DMS79 treated with DMSO at 0.1 percent for 48 hours (cell line): ENCODE measurements at places on chromosomes 2 and 18.

DNA sequence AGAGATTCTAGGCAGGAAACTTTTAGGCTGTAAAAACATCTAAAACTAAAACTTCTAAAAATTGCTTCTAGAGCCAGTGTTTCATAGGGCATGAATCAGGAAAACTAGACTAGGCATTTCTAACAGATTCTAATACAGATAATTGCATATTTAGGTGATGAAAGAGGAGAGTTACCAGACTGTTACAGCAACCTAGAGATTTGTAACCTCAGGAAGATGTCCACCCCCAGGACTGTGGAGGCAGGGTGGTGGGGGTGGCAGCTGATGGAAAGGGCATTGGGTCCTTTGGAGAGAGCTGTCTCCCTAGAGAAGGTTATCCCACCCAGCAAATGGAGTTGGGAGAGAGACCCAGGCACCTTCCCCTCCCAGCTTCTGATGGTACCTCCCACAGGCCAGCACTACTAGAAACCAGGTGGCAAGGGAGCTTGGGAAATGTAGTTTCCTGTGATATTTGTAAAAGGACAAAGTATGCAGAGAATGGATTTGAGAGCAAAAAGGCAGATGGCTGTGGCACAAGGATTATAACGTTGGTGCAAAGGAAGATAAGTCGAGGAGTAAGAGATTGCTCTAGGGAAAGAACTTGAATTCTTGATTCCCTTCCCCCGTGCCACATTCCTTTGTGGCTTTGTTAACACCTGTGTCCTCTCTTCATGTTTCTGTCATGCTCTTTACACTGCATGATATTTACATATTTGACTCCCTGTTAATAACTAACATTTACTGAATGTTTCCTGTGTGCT, 75.6 kb upstream of the MGAT5 start:
- no peak for DNase-seq

GRCh38 chr2:227430639-227431038, 41.3 kb upstream of the AGFG1 start:
- DNase-seq: no peak

- DNase-seq: no peak
Measured at GRCh38 chr18:70028084-70028483, 80.4 kb upstream of the CD226 start.

GRCh38 chr18:27581296-27581904, 396.3 kb upstream of the CHST9 start:
- DNase-seq: no peak

GRCh38 chr2:62604336-62604735, 98.3 kb upstream of the TMEM17 start:
- no peak for DNase-seq

GRCh38 chr2:168889635-168890005, 610 bp downstream of the SPC25 start:
- DNase-seq: peak; percentile 16

DNA sequence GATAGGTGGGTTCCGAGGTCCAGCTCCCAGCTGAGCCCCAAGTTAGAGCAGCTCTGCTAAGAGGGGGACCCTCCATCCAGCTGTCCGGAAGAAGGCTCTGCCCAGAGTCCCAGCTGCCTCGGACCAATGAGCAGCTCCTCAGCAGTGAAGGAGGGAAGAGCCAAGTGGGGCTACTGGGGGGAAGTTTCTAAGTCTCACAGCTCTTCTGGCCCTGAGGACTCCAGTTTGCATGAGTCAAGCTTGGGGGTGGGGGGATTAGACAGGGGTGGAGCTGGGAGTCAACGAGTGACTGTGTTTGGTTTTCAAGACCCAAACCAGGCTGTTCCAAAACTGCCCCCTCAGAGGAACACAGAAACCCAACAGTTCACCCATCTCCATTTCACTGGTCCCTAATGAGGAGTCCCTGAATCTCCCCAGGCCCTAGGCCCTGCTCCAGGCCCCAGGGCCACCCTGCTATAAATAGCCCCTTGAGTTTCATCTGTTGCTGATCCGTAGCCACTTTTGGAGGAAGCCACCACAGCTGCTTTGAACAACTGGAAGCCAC, 100.9 kb downstream of the TNS1 start:
- DNase-seq: no peak

DNA sequence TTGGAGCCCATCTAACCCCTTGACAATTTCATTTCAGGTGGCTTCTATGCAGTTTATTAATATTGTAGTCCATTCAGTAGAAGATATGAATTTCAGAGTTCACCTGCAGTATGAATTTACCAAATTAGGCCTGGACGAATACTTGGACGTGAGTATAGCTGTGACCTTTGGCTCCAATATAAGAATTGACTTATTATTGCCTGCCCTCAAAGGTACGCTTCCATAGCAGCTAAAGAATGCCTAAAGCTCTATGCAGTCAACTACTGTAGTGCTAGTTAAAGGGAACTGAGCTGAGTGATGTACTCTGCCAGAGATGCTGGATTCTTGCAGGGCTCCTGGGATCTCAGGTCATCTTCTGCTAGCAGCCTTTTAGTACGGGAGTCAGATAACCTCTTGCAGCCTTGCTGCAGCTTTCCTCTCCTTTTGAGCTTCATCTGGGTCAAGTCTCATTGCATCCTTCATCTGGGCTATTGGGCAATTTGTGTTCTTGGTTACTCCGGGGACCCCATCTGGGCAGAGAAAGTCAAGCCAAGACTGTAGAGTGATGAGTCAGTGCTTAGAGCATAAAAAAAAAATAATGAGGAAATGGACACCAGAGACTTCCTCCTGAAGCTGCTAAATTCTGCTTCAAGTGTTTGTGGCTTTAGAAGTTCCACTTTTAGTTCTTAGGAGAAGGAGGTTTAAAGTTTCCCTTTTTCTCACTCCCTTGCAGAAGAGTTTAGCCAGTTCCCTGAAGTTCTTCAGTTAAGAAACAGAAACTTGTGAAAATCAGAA, 105.6 kb downstream of the PRPF40A start:
- no peak for DNase-seq

GRCh38 chr18:64183665-64184064, 34.8 kb upstream of the LINC00305 start:
- DNase-seq: no peak

DNA sequence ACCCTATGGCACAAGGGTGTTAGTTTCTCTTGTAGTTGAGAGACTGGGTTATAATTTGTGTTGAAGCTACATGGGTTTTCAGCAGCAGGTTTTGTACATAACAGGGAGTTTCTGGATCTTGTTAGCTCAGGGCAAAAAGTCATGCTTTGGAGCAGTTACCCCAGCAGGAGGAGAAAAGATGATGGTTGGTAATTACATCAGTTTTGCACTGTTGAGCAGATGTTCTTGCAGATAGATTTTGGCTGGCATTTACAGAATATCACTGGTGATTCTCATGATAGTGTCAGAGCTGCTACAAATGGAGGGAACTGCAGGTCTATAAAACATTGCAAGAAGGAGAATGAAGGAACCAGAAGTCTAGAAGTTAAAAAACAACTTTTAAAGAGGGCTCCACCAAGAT, 215.2 kb upstream of the ATP5MC3 start:
- no peak for DNase-seq

GRCh38 chr2:30417253-30417652, 29.8 kb upstream of the LCLAT1 start:
- no peak for DNase-seq

GRCh38 chr2:71607151-71607889, 154.0 kb downstream of the DYSF start:
- DNase-seq: no peak

GRCh38 chr18:35808796-35809195, 163.7 kb upstream of the RMP24 start:
- DNase-seq: no peak

DNA sequence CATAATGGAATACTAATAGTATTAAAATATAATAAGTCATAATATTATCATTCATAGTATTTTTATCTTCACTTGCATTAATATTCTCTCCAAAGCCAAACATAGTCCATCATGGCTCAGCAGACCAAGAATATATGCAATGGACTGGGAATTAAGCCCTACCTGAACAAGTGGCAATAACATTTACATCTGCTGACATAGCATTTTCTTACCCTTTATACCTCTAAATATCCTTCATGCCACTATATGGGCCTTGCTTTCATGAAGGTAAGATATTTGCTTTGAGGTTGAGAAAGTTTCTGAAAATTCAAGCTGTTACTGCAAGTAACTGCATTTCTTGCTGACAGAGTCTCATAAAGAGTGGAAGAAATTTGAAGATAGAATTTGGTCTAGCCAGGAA, 847.4 kb upstream of the GCFC2 start:
- no peak for DNase-seq

DNA sequence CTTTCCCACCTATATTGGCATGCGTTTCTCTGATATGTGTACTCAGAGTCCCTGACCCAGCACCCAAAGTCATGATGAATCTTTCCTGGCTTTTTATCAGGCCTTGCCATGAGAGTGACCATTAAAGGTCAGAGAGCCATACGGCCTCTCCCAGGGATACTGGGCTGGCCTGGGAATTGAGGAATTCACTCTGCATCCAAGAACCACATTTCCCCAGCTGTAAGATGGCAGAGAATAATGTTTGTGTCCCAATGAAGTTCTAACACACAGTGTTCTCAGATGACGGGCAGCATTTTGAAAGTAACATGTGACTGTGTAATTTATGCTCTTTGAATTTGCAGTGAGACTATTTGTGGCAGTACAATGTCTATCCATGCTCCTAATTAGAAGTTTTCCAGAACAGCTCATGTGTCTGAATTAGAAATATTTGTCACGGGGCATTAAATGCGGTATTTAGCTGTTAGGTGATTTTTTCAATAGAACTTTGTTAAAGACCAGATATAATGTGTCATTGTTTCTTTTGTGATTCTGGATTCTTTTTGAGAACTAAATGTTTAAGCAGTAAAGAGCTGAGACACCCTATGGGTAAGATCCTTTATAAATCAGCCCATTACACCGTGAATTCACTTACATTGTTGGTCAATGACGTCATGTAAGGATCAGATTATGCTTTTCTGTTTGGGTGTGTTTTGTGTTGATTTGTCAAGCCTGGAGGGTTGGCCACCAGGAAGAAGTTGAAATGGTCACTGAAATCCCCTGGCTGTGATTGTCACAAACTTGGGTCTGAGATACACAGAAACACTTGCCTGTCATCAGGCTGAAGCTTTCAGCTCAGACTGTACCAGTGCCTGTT, 7.3 kb upstream of the SLC3A1 start:
- DNase-seq: no peak

DNA sequence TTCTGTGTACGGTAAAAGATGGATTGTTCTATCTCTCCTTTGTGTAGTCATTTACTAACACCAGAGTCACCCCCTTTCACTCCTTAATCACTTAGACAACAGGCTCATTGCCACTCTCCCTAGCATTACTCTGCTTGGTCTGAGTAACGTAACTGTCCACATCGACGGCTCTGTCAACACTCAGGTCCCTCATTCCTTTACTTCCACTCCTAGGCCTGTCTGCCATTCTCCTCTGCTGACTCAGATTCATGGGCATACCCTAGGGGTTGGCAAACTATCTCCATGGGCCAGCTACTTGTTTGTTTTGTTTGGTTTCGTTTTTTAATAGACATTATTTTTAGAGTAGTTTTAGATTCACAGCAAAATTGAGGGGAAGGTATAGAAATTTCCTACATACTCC, 243.9 kb downstream of the NR4A2 start:
- DNase-seq: no peak

DNA sequence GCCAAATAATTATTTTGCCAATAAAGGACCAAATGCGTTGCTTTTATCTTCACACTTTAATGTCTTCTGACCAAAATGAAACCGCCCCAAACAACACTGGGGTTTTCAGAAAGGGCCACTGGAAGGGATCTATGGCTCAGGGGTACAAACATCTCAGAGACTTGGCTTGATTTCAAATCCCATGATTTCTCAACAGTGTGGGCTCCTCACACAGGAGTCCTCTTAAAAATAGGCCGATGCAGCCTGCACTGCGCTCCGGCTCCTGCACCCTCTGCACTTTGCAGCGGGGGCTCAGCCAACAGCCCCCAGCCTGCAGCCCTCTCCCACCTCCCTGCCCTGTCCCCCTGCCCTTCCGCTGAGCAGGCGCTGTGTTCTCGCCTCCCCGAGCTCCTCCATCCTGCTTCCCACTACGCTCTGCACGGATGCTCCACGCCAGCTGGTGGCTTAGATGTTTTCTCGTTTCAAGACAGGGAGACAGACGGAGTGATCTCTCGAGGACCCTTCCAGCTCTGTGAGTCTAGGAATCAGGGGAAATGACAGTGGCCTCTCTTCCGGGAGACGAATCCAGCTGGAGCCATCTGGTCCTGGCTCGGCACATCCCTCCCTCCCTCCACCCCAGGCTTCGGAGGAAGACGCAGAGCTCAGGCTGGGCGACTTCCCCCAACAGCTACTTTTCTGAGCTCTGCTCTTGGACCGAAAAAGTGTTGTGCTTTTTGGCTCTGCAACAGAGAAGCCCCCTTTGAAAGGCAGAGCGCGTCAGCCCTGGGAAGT, 71.4 kb downstream of the KCNF1 start:
- no peak for DNase-seq

- no peak for DNase-seq
Measured at GRCh38 chr2:174586418-174587295, 10.9 kb downstream of the WIPF1 start.

DNA sequence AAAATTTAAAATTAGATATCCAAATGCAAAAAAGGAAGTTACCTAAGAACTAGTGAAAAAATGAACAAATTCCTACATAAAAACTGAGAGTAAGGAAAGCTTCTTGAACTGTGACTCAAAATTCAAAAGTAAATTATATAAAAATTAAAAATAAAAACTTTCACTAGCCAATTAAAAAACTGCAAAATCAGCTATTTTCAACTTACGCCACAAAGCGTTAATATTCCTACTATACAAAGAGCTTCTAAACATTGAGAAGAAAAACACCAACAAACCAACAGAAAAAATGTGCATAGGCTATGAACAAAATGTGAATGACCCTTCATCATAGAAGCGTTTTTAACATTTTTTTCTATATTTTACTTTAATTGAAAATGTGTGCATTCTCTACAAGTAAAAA, 445.7 kb downstream of the CDH2 start:
- DNase-seq: no peak

DNA sequence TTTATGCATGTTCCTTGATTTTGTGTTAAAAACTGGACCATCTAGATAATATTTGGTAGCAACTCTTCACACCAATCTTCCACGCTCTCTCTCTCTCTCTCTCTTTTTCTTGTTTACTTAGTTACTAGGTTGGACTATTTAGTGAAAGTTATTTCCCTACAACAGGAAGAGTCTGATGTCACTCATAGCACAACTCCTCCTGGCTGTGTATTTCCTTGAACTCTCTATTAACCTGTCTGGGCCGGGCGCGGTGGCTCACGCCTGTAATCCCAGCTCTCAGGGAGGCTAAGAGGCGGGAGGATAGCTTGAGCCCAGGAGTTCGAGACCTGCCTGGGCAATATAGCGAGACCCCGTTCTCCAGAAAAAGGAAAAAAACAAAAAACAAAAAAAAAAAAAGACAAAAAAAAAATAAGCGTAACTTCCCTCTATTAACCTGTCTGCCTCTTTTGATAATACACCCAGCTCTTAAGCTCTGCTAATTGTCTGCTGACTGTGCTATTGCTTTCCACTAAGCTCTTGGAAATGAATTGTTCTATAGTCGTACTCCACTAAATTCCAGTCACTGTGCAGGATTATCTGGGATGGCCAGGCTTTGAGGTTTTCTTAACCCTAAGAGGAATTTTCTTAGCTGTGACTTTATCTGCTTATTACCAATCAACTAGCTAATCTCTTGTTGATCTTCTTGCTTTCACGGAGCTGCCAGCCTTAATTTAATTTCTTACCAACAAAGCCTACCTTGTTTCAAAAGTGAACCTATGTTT, 18.1 kb upstream of the CDH19 start:
- DNase-seq: no peak
